HFFc6 (cell line): ENCODE measurements at places on chromosomes 3 and 15. TPM values are rescaled to one million over a fixed set of nuclear protein-coding genes. Genes with fewer than 3 reads are reported as not detected.

The TMEM207 gene
- total RNA-seq, result not detected in 3 replicates

The BFSP2 gene
- not detected in 3 replicates for total RNA-seq

The ADCY5 gene
- 0.12 to 0.48 TPM (median 0.27 TPM) in 3 replicates for total RNA-seq

The PLXNA1 gene
- total RNA-seq, result 47.1 to 60.1 TPM (median 55.1 TPM) in 3 replicates

The CACNA1D gene
- total RNA-seq, result 0.09 TPM in 1 of 3 replicates, not detected in the others

The FSTL1 gene
- 1,621 to 1,855 TPM (median 1,800 TPM) in 3 replicates for total RNA-seq

The COMMD4 gene
- 85.0 and 133 TPM in 2 replicates for total RNA-seq

The C3orf33 gene
- total RNA-seq, result 3.2 and 3.8 TPM in 2 replicates

The KCNMB3 gene
- total RNA-seq, result 0.46 and 0.63 TPM in 2 replicates

The GOLGA8M gene
- 0.32 to 0.47 TPM in 2 of 3 replicates, not detected in the other for total RNA-seq

The FAM174B gene
- 3.1 to 8.4 TPM (median 6.4 TPM) in 3 replicates for total RNA-seq

The MUC20 gene
- 0.14 TPM in 1 of 3 replicates, not detected in the others for total RNA-seq

The WDR93 gene
- total RNA-seq, result 0.12 TPM in 1 of 3 replicates, not detected in the others

The FOXP1 gene
- 27.9 to 57.0 TPM (median 41.1 TPM) in 3 replicates for total RNA-seq

The AMIGO3 gene
- total RNA-seq, result 0.77 to 0.85 TPM in 2 of 3 replicates, not detected in the other

The IREB2 gene
- total RNA-seq, result 38.0 and 38.2 TPM in 2 replicates

The GRAMD2A gene
- total RNA-seq, result not detected in 3 replicates

The ZNF502 gene
- 0.16 to 0.66 TPM (median 0.26 TPM) in 3 replicates for total RNA-seq

The CSPG4 gene
- 75.3 and 94.5 TPM in 2 replicates for total RNA-seq

The BTD gene
- total RNA-seq, result 13.9 to 22.2 TPM (median 19.3 TPM) in 3 replicates

The MORC1 gene
- not detected in 3 replicates for total RNA-seq

The COL8A1 gene
- 31.8 to 89.7 TPM (median 58.1 TPM) in 3 replicates for total RNA-seq

The FSIP1 gene
- 1.2 and 1.5 TPM in 2 replicates for total RNA-seq

The IL17RD gene
- total RNA-seq, result 0.05 to 0.31 TPM (median 0.05 TPM) in 3 replicates

The PIF1 gene
- 5.5 to 9.6 TPM (median 7.3 TPM) in 3 replicates for total RNA-seq

The C3orf49 gene
- total RNA-seq, result not detected in 3 replicates

The UCN2 gene
- total RNA-seq, result 3.6 to 5.7 TPM (median 4.5 TPM) in 3 replicates
